ENCODE measurements at places on chromosomes 1 and 21. TPM values are rescaled to one million over a fixed set of nuclear protein-coding genes. Genes with fewer than 3 reads are reported as not detected.

- no peak for DNase-seq
These were observed 11.3 kb upstream of the LACTBL1 start for GRCh38 chr1:22983944-22984343.

The PRAMEF27 gene
- not detected for total RNA-seq

GRCh38 chr1:108327534-108328466 is 83.9 kb upstream of the NBPF4 start:
- no peak for DNase-seq

The IFI44 gene
- 78.2 TPM for total RNA-seq

GRCh38 chr1:226609836-226610455 is 61.4 kb downstream of the STUM start:
- DNase-seq, result no peak

DNA sequence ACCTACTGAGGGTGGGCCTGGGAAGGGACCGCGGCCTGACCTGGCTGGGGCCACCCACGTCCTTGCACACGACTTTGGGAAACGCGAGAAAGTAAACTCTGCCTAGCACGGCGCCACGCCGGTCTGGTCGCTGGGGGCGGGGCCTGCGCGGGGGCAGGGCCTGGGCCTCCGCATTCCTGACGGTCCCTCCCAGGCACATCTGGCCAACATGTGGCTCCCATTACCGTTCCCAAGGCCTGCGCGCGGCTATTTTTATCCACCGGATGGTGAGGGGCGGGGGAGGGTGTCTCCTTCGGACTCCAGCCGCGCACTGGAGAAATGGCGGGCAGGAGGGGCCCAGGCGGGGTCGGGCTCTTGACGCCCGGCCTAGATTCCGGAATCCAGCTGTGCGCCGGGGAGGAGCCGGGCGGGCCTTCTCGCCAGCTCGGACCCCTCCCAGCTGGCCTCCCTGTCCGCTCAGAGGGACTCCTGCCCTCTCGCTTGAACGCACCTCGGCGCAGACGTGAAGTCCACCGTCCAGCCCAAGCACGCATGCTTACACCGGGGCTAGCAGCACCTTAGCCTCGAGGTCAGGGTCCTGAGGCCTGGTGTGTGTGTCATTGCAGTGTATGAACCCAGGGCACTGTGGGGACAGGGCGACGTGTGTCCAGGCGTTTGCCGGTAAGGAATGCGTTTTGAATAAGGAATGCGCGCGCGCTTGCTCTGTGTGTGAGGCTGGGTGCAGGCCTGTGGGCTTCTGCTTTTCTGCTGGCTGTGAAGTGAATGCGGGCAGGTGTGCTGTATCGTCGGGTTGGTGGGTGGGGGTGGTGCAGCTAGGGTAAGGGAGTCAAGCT is 2.1 kb downstream of the EVA1B start:
- no peak for DNase-seq

DNA sequence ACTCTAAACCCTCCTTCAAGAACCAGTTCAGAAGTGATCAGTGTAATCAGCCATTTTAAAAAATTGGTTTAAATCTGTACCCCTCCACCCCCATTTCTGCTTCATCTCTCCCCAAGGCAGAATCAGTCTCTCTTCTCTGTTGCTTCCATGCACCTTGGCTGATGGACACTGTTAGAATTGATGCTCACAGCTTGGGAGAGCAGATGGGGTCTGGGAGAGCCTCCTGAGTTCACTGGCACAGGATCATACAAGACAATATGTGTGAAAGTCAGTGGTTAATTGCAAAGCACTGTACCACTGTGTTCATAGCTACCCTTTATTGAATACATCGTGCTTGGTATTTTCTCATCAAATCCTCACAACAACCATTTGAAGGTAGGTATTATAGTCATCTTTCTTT is 140.9 kb downstream of the ROR1 start:
- no peak for DNase-seq

- no peak for DNase-seq
These were observed 1.0 kb downstream of the ZBTB48 start for GRCh38 chr1:6580593-6581409.

DNA sequence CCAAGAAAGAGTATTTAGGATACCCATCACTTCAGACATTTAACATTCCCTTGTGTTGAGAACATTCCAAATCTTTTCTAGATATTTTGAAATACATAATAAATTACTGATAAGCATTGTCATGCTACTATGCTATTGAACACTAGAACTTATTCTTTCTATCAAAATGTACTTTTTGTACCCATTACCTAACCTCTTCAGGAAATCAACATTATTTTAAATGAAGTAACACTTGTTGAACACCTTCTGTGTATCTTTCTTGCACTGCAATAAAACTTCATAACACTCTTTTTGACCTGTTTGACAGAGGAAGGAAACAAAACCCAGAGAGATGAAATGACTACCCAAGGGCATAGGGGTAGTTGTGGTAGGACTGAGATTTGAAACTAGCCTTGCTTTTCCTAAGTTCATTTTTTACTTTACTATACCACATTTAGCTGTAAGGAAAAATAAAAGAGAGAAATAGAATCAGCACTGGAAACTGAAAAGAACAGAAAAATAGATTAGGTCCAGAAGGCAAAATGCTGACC is 99.4 kb downstream of the UCHL5 start:
- no peak for DNase-seq

The SERPINC1 gene
- not detected for total RNA-seq

DNA sequence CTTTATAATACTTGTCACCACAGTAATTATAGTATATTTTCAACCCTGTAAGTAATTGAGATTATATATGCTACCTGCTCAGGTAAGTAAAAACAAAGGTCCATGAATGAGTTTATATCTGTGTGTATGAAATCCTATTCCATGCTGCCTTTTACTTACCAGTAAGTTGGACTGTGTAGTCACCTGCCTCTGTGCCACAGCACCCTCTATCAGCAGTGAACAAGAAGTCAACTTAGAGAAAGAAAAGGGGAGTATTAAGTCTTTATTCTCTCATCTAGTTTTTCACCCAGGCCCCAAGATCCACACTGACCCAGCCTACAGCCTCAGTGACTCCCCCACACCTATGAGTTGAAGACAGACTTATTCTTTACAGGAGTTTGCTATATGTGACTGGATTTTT is 36.9 kb upstream of the IFI16 start:
- DNase-seq, result no peak

Measured in omental fat pad (tissue), 4 donors.